ENCODE measurements at places on chromosomes 2 and 18. TPM values are rescaled to one million over a fixed set of nuclear protein-coding genes. Genes with fewer than 3 reads are reported as not detected.

WDFY1 gene
- total RNA-seq = 46.5 TPM

GGCX gene
- 20.5 TPM for total RNA-seq

GRCh38 chr2:3432067-3432466, 52.6 kb downstream of the TRAPPC12 start:
- no peak for DNase-seq
- H3K27ac ChIP-seq = no peak overlapping the region
- H3K36me3 ChIP-seq = no peaks in the 10 kb centered on the region
- H3K27me3 ChIP-seq = no peaks in the 10 kb centered on the region
- H3K4me3 ChIP-seq = no peak overlapping the region

DNA sequence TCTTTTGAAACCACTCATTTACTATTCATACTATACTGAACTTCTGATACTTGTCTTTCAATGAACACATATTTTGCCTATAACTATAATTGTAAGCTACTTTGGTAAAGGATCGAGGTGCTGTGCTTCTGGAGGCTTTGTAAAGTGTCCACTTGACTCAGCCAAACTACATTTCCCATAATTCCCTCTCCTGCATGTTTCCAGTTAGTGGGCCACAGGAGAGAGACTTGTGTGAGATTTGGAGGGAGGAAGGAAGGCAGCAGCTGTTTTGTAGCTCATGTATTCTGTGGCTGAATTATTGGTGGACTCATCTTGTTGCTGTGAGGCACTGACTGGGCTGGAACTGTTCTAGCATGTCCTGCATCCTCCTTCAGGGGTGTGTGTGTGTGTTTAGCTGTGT, 328.8 kb downstream of the ARL6IP6 start:
- no peaks in the 10 kb centered on the region for H3K36me3 ChIP-seq
- H3K4me3 ChIP-seq = no peak overlapping the region
- no peak overlapping the region for H3K27ac ChIP-seq
- no peak for DNase-seq
- H3K27me3 ChIP-seq = no peaks in the 10 kb centered on the region
